Activated CD8-positive, alpha-beta memory T cell treated with anti-CD3 and anti-CD28 coated beads for 48 hours (primary cell): ENCODE measurements at places on chromosomes 2 and 18.

DNA sequence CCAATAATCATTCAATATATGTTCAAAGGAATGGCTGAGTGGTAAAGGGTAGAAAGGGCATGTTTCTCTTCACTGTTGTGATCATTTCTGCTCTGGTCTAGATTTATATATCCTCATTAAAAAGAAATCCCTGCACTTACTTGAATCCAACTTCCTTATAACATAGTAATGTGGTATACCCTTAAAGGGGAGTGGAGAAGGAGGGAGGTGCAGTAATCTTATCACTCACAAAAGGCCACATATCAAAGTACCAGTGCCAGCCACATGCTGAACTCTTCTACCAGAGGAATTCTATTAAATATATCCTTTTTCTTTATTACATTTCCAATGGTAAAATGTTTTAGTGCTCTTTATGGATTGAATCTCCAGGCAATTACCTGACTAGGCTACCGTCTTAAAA, 3.3 kb downstream of the KATNAL2 start:
- no peak for DNase-seq

DNA sequence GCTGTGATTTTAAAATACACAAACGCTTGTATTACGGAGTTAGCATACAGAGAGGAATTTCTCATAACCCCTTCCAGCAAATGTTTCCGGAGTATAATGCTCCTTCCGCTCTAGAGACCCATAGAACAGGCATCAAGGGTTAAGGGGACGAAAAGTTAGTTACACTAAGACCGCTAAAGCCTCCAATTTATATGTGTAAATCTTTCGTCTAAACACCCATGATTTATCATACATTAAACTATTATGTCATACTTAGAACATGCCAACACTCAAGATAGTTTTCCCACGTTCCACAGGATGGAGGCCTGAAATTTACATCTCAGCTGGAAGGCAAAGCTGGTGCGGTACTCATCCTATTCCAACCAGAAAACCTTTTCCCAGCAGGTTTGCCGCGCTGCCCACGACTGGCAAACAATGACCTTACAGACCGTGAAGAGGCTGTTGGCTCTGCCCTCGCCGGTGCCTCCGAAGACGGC, 650 bp downstream of the ORMDL1 start:
- no peak for DNase-seq

DNA sequence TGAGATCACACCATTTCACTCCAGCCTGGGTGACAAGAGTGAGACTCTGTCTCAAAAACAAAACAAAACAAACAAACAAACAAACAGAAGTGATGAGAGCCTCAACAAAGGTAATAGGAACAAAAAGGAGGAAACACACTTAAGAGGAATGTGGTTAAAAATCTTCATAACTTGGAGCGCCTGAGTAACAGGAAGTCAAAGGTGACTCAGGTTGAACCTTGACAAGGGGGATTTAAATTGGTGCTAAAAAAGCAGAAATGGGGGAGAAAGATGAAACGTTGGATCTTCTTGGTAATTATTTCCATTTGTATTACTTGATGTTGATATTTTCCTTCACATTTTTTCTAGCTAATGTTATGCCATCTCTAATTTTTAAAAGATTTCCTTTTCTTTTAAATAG, 318.5 kb upstream of the TCF4 start:
- no peak for DNase-seq

- DNase-seq: peak; percentile 29
These were observed 1.0 kb downstream of the PLEKHB2 start for GRCh38 chr2:131105950-131106801.

DNA sequence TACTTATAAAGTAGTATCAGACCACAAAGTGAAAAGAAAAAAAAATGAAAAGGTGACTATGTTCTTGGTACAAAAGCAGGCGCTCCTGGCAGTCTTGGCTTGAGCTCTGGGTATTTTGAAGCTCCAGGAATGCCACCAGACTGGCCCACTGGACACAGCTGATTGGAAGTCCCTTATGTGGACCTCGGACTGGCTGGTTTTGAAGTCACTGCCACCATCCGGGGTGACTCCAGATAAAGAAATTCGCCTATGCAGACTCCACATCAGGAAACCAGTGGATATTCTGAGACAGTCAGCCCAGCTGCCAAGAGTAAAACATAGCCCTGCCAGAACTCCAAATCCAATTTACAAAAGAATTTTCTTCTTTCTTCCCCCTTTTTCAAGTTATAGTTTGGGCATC, 28.0 kb downstream of the ACKR3 start:
- no peak for DNase-seq

DNA sequence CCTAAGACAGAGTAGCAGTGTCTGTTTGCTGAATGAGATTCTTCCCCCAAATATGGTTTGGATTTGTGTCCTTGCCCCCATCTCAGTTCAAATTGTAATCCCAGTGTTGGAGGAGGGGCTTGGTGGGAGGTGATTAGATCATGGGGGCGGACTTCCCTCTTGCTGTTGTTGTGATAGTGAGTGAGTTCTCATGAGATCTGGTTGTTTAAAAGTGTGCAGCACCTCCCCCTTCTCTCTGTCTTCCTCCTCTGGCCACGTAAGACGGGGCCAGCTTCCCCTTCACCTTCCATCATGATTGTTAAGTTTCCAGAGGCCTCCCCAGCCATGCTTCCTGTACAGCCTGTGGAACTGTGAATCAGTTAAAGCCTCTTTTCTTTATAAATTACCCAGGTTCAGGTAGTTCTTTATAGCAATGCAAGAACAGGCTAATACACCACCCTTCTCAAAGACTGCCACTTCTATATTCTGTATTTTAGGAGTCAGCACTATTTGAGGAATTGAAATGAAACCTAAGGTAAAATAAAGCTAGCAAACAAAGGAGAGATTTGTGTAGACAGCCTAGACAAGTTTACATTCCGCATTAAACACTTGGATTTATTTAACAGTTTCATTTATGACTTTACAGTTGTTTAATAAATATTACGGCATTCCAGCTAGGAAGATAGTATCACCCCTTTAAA, 21.6 kb downstream of the FBXO36 start:
- DNase-seq: no peak

DNA sequence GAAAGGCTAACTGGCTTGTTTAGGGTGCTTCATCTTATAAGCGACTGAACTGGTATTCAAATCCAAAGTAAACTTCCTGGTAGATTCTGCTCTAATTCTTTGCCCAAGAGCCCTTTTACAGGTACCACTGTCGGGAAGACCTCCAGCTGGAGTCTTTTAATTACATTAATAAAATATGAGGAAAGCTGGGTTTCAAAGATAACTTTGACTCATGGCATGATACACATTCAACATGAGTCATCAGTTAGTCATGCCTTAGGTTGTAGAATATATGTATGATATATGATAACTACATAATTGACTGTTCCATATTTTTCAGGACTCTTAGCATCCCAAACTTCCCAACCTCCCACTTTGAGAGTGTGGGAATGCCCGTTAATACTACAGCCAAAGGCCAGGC, 32.3 kb downstream of the ZCCHC2 start:
- DNase-seq: no peak

DNA sequence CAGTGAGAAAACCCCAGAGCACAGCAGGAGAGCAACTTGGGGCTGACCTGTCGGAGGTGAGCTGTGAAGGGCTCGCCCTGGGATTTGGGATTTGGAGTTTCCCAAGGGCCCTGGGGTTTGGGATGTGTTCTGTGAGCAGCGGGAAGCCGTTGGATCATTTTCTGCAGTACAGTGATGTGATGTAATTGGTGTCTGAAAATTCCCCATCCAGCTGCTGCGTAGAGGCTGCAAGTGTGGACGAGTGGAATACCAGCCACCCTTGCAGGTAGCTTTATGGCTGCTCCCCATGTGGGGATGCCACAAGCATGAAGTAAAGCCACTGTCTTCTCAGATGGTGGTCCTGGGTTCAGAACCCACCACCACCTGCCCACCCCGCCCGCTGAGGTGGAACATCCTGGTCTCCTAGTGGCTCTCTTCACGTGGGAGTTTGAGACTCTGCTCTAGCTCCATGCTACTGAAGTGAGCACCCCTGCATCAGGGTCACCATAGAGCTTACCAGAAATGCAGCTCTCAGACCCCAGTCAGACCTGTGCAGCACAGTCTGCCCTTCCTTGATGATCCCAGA, 15.0 kb downstream of the IMPA2 start:
- no peak for DNase-seq

GRCh38 chr2:111659361-111660333, 224.3 kb downstream of the ANAPC1 start:
- DNase-seq: no peak

- DNase-seq: no peak
These were observed 105.8 kb downstream of the SOCS6 start for GRCh38 chr18:70394672-70395071.

- DNase-seq: no peak
These were observed 102.4 kb upstream of the ZFP36L2 start for GRCh38 chr2:43328832-43329231.

DNA sequence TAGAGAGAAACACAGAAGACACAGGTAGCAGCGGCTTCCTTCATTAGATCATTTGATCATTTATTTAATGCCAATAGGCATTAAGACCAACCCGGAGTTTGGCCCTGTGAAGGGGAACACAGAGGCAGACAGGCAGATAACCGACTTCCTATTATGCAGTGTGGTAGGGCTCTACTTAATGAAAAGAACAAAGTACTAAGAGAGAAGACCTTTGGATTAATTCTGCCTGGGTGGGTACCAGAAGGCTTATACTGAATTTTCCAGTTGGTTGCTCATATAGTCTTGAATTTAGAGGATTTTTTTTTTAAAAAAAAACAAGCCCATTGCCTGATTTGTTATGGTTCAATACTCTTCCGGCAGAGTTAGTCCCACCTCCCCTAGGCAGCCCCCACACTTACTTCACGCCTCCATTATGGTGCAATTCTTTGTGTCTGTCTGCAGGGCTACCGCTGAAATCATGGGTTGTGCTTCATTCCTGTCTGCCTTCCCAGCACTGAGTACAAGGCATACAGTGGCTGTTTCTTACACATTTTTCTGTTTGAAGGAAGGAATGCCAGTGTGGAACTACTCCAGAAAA, 244.3 kb upstream of the APCDD1 start:
- DNase-seq: no peak

DNA sequence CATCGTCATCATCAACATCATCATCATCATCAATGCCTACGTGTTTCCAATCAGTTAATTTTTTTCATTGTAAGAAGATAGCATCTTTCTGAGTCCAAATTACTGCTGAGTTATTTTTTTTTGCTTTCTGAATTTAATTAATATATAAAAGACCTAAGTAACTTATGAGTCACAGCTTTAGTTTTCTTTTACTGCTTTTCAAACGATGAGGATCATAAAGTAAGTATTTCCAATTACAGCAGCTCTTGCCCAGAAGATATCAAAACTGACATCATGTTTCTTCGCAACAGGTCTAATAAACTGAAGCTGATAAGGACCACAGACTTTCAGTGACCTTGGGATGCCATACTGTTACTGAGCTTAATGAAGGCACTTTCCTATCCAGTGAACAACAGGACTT, 442.2 kb downstream of the DSEL start:
- DNase-seq: no peak

DNA sequence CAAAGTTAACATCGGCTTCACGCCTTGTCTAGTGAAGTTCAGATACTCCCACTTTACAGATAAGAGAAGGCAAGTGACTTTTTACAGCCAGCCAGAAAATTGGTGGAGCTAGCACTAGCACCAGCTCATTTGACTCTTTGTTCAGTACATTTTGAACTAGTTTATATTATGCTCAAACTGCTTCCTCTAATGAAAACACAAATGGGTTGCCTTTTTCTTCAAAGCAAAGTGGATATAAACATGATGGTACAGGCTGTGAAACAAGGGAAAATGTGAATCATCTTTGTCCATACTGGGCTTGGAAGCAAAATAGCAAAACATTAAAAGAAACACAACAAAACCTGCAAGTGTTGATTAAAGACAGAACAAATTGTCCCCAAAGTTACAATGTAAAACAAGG, 99.6 kb upstream of the LHCGR start:
- DNase-seq: no peak

DNA sequence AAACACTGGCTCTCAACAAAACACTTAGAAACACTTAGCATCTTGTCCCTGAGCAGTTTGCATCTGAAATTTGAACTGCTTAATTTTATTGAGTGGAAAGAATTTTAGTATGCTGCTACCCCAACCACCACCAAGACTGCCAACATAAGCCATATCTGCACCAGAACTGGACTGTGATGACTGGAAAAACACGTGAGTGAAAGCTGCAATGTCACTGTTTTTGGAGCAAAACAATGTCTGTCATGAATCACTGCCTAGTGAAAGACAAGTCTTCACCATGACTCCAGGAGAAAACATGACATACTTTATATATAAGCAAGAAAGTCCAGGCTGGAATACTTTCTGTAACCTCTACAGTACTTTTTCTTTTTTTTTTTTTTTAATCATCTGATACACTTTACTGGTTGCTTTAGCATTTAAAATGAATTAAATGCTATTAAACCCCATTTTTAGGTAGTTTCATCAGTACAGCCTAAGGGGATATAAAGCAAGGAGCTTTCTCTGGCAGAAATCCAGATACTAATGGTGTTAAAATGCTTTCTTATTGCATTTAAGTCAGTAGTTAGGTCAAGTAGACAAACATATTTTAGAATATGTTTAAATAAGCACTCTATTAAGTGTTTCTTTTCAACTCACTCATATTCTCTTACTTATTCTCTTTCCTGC, 2129.4 kb upstream of the PIK3C3 start:
- DNase-seq: no peak

GRCh38 chr18:62682371-62682770, 33.0 kb upstream of the PHLPP1 start:
- no peak for DNase-seq

- no peak for DNase-seq
These were observed 104.6 kb upstream of the CHRNA1 start for GRCh38 chr2:174868878-174869277.

GRCh38 chr2:218744615-218745014, 34.0 kb downstream of the TTLL4 start:
- no peak for DNase-seq
